ENCODE measurements at places on chromosomes 3 and 15.

DNA sequence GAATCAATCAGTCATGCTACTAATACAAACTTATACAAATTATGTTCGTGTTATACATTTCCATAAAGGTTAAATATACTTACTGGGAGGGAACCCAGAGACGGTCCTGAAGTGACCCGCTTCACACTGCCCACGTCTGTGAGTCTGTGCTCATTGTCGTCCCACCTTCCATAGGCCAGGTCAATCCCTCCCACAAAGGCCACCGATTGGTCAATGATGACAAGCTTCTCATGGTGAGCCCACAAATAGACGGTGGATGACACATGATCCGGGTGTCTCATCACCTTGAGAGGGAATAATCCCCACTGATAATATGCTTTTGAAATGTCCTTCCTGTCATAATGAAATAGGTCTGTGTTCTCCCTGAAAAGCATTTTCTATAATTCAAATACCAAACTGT is 121.7 kb downstream of the PLD1 start:
- DNase-seq = no peak

GRCh38 chr3:154660811-154661210 is 230.8 kb upstream of the GPR149 start:
- no peak for DNase-seq

GRCh38 chr15:70761046-70761445 is 2.3 kb downstream of the UACA start:
- no peak for DNase-seq

DNA sequence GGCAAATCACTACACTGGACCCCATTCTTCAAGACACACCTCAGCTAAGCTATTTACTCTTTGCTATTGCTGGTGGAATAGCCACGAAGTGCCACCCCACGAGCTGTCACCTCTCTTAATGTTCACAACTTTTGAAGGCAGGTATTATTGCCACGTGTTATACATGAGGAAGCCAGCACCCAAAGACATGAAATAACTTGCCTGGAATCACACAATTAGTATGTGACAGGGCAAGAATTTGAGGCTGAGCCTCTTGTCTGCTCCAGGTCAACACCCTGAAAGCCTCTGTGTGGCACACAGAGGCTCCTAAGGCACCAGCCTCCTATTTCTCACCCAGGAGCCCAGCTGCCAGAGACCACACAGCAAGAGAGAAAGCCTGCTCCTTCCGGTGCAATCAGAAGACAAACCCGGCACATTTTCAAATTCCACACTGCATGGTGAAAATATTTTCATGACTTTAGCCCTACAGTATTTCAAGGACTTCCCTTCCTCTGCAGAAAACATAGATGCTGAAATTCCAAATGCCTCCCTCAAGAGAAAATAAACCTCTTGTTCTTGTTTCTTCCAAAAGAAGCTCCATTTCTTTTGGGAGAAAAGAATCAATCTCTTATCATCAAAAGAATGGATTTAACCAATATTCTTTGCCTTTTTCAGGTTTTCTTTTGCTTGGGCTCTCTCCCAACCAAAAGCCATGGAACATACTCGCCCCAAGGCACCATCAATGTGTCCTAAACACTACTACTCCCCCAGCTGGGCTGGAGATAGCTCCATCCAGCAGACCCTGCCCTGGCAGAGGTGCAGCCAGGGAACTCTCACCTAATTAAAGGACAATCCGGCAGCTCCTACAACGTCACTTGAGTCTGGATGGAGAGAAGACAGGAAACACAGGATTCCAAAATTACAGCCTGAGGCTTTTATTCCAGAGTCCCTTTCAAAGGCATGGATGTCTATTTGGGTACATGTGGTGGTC is 84.7 kb upstream of the THBS1 start:
- DNase-seq = no peak

DNA sequence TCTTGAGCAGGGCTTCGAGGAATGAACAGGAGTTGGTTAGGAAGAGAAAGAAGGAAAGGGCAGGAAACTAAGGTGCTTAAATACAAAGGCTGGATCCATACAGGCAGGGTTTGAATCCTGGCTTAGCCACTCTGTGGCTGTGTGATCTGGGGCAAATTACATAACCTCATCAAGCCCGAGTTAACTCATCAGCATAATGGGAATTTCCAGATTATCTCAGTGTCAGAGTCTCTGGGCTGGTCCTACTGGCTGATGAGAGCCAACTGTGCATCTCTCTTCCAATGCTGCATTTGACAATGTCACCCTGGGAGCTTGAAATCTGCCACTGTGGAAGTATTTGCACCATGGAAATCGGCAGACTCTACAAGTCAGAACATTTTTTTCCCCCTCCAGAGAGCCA is 83.8 kb upstream of the SLC6A6 start:
- DNase-seq = no peak

DNA sequence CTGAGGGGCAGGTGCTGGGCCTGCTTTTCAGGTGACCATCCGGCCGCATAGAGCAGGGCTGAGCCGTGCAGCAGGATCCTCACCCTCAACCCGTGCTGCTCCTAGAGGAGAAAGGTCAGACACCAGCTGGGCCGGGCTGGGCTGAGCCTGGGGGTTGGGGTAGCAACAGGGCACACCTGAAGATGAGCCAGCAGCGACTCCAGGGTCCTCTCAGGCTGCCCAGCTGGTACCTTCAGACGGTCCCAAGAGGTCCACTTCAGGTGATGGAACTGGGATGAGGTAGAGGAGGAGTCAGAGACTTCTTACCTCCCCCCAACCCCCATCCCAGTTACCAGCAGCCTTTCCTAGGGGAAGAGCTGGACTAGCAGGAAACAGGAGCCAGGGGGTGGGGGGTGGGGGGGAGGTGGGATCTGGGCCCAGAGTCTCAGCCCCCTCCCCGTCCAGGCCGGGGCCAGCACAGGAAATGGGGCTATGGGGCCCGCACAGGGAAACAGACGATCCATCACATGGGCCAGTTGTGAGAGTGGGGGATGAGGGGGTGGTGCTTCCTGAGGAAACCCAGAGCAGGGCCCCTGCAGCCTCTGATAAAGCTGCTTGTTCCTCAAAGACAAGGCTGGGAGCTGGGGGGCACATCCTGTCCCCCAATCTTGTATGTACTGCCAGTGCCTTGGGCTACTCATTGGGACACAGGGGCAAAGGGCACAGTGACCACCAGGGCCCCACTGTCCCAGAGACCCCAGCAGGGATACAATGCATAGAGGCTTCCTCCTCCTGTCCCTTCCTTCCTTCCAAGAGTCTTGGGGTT is 3.0 kb downstream of the INKA1 start:
- peak; percentile 27 for DNase-seq

- no peak for DNase-seq
Observed at GRCh38 chr3:158451405-158452055, 119.5 kb upstream of the MLF1 start.

DNA sequence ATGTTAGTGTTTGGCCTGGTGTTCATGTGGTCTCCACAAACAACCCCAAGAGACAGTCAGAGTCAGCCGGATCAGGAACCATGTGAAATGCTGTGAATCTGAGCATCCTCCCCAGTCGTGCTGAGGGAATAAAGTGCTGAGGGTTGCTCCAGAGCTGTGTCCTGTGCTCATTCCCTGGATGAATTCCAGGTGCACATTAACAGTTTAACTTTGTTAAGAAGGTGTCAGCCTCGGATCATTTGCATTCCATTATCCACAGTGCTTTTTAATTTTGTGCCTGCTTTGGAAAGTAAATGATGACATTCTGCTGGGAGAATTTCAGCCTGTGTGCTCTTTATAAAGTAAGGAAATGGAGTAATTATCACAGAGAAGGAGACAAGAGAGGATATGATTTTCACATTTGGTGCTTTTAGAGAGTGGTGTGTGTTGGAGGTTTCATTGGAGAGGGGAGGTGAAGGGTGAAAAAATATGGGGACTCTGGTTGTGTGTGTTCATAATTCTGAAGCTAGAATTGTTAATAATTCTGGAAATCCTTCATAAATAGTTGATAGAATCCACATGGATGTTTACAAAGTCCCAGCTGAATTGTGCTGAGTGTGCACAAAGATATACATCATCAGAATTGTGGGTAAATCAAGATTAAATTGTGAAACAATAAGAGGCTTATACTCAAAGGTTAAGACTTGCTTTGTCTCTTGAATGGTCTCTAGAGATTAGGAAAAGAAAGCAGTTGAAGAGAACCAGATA is 621.4 kb downstream of the AGBL1 start:
- DNase-seq = no peak

GRCh38 chr3:18447720-18448119 is 22.6 kb upstream of the SATB1 start:
- no peak for DNase-seq

DNA sequence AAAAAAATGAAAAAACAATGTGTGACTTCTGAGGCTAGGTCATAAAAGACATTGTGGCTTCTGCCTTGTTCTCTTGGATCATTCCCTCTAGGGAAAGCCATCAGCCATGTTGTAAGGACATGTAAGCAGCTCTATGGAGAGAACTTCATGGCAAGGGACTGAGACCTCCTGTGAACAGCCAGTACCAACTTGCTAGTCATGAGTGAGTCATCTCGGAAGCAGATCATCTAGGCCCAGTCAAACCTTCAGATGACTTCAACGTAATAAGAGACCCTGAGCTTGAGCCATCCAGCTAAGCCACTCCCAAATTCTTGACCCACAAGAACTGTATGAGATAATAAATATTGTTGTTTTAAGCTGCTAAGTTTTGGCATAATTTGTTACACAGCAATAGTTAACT is 4.9 kb downstream of the MON1A start:
- DNase-seq = no peak

GRCh38 chr15:57298843-57299550 is 77.3 kb upstream of the CGNL1 start:
- DNase-seq = no peak

GRCh38 chr3:165895919-165896318 is 58.7 kb upstream of the BCHE start:
- peak; percentile 27 for DNase-seq

DNA sequence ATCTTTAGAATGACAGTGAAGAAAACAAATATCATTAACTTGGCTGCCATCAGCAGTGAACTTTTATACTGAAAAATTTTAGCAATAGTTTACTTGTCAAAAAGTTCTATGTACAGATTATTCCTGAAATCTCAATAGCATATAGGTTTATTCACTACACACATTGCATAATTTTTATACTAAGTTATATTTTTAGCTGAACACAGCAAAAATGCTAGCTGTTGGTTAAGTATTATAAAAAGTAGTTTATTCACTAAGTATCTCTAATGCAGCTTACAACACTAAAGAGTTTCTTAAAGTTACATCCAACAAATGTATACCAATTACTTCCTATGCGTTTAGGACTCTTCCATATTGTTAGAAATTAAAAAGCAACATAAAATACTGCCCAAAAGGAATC is 131.9 kb downstream of the SCAPER start:
- DNase-seq = no peak

DNA sequence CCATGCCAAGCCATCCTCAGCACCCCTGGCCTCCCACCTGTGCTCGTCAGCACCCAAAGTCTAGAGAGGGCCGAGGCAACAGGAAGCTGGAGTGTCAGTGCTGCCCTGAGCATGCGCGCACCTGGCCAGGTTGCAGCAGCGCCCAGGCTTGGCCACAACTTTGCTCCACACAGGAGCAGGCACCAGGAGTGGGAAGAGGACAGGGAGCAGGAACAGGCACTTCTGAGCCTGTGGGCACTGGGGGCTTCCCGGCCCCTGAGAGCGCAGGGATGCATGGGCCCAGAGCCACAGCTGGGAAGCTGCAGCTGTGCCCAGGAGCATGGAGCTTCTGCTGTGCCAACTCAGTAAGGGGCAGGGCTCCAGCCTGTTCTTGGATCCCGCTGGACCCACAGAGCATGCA is 471.5 kb upstream of the WNT5A start:
- no peak for DNase-seq

DNA sequence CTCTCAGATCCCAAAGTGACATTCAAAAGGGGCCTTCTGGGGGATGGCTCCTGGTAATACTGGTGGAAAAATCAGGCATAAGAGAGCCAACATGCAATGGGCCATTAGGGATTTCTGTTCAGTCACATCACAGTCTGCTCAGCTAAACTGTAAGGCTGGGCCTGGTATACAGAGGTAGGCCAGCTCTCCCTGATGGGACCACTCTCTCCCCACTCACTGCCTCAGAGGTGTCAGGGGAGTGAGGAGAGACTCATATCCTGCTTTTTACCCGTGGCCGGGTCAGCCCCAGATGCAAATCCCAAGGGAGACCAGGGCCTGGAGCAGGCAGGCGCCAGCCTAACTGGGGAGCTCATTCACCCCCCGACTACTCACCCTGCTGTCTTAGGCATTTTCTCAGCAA is 48.1 kb upstream of the TPM1 start:
- no peak for DNase-seq

DNA sequence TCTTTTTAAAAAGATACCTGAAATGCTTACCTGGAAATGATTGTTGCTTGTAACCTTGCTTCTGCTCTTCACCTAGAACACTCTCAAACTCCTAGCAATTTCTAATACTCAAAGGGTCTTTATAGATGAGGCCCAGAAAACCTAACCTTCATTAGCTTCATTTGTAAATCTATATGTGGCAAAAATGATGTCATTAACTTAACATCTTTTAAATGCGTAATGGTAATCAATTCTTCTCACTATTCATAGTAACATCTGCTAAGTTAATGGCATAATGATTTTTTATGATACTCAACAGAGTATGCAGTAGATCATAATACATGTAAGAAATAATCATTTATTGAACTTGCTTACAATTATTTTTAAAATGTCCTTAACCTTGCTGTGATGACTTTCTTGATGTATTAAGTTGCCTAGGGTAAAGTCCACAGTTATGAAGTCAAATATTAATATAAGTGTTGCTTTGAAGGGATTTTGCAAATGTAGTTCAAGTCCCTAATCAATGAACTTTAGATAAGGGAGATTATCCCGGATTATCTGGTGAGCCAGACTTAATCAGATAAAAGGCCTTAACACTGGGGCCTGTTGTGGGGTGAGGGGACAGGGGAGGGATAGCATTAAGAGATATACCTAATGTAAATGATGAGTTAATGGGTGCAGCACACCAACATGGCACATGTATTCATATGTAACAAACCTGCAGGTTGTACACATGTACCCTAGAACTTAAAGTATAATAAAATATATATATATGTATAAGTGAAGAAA is 10.1 kb upstream of the SERPINI2 start:
- DNase-seq = no peak

DNA sequence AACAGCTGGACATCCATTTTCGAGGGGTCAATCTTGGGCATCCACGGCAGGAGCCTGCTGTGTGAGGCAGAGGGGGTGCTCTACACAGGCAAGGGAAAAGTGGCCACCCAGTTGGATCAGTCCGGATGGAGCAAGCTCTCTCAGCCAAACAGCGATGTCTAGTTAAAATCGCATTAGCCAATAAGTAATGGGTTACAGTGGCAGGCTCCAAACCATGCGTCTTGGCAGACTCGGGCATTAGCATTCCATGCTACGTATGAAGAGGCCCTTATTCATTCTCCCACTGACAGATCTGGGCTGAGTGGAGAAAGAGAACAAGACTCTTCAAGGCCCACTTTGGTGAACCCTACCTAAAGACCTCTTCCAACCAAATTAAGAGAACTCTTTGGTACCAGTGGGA is 49.3 kb downstream of the CCNB2 start:
- DNase-seq = no peak

- no peak for DNase-seq
Observed at GRCh38 chr3:73592154-73593144, 32.3 kb downstream of the PDZRN3 start.

All from ELF-1 (cell line).